Sigmoid colon (tissue), 7 donors: ENCODE measurements at places on chromosomes 12 and 14. TPM values are rescaled to one million over a fixed set of nuclear protein-coding genes. Genes with fewer than 3 reads are reported as not detected.

Gene HOXC12
- polyA plus RNA-seq: not detected

Gene DBX2
- not detected for polyA plus RNA-seq

Gene FOXN4
- 0.06 TPM for polyA plus RNA-seq

Gene ACVRL1
- 24.6 TPM for polyA plus RNA-seq

Gene TAPBPL
- 36.0 TPM for polyA plus RNA-seq

Gene MANSC1
- polyA plus RNA-seq: 21.4 TPM

Gene IL26
- not detected for polyA plus RNA-seq

Gene TRPV4
- 0.42 TPM for polyA plus RNA-seq

Gene CAPZA3
- not detected for polyA plus RNA-seq

Gene TMEM132D
- not detected for polyA plus RNA-seq

Gene GRIN2B
- polyA plus RNA-seq: not detected

Gene PCNX4
- 9.9 TPM for polyA plus RNA-seq

Gene SERPINA1
- 103 TPM for polyA plus RNA-seq

Gene LBHD2
- not detected for polyA plus RNA-seq

Gene TSPAN19
- not detected for polyA plus RNA-seq
